Spleen (tissue), 13 donors: ENCODE measurements at places on chromosomes 7 and 10. TPM values are rescaled to one million over a fixed set of nuclear protein-coding genes. Genes with fewer than 3 reads are reported as not detected.

DNA sequence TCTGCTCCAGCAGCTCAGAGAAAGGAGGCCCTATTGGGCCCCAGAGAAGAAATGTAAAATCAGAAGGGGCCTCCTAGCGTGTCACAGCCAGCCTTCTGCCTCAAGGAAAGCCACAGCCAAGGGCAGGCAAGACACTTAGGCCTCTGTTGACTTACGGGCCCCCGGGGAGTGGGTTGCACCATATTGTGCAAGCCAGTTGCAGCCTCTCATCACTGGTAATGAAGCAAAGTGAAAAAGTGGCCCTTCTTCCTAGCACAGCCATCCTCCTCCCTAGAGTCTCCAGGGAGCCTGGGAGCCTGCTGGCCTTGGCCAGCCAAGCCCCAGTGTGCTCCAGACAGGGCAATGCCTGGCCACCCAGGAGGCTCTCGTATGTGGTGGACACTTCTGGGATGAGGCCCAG lies 56.2 kb upstream of the GDF10 start:
- H3K36me3 ChIP-seq, result no peaks in the 10 kb centered on the region
- no peaks in the 10 kb centered on the region for H3K27me3 ChIP-seq
- no peak overlapping the region for H3K27ac ChIP-seq
- no peak overlapping the region for H3K4me3 ChIP-seq

DNA sequence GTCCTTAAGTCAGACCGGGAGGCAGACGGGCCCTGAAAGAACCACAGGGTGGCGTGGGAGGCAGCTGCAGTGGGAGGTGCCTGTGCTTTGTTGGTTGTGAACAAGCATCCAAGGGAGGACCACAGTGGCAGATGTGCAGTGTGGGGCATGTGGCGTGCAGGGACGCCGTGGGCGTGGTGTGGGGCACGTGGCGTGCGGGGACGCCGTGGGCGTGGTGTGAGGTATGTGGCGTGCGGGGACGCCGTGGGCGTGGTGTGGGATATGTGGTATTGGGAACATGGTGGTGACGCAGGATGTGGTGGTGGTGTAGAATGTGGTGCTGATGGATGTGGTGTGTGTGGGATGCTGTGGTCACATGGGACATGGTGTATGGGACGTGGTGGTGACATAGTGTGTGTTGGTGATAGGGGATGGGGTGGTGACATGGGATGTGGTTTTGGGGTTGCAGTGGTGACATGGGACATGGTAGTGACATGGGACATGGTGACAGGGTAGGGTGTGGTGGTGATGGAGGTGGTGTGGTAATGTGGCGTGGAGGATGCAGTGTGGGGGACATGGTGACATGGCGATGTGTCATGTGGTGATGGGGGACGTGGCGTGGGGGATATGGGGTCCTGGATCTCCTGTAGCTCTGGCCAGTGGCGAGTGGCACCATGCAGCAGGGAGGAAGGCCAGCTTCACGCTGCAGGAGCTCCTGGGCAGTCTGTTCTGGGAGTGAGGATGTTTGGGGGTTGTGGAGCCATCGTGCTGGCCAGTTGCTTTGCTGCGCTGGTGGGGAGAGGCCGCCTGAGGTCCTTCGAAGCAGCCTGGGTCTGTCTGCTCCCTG lies 78.8 kb downstream of the INPP5A start:
- no peak overlapping the region for H3K4me3 ChIP-seq
- DNase-seq, result peak; percentile 74
- H3K27me3 ChIP-seq, result no peaks in the 10 kb centered on the region
- H3K36me3 ChIP-seq, result peaks cover 9% of the 10 kb centered on the region

DNA sequence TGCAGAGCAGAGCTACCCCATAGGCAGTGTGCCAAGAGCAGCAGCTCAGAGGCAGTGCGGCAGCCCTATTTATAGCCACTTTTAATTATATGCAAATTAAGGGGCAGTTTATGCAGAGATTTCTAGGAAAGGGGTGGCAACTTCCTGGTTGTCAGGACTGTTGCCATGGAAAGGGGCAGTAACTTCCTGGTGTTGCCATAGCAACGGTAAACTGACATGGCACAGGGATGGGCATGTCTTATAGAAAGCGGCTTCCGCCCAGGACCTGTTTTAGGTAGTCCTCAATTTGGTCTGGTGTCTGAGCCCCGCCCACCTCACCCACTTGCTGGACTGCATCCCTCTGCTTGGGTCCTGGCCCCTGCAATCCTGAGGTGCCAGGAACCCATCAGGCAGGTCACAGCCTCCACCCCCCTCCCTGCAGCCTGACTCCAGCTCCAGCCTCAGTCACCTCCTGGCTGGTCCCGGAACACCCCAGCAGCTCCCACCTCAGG lies 115.8 kb downstream of the TMEM130 start:
- H3K4me1 ChIP-seq, result no peaks in the 10 kb centered on the region
- H3K4me3 ChIP-seq, result no peak overlapping the region
- DNase-seq, result no peak
- H3K27me3 ChIP-seq, result peaks cover 21% of the 10 kb centered on the region
- no peaks in the 10 kb centered on the region for H3K36me3 ChIP-seq

DNA sequence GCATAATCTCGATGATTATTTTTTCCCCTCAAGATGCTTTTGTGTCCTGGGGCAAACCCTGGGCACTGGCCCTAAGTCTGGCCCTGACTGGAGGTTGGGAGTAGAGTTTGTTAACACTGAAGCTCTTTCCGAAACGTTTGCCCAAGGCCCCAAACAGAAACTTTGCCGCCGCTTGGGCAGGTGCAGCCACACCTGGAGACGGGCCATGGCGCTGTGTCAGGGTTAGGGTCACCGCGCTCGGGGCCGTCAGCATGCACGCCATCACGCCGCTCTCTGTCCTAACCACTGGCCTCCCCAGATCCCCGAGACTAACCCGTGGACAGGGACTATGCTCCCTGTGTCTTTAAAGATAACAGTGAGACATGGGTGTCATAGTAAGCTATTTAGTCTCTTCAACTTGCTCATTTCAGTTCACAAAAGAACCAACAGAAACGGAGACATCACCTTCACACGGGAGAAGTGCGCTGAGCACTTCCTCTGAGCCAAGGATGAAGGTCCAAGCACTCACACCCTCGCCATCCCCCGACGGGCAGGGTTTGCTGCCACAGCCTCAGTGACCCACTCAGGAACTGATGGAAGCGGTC lies 85.3 kb upstream of the DIP2C start:
- H3K27ac ChIP-seq, result no peak overlapping the region
- H3K4me1 ChIP-seq, result no peaks in the 10 kb centered on the region
- H3K27me3 ChIP-seq, result no peaks in the 10 kb centered on the region
- no peak for DNase-seq
- no peaks in the 10 kb centered on the region for H3K36me3 ChIP-seq

DNA sequence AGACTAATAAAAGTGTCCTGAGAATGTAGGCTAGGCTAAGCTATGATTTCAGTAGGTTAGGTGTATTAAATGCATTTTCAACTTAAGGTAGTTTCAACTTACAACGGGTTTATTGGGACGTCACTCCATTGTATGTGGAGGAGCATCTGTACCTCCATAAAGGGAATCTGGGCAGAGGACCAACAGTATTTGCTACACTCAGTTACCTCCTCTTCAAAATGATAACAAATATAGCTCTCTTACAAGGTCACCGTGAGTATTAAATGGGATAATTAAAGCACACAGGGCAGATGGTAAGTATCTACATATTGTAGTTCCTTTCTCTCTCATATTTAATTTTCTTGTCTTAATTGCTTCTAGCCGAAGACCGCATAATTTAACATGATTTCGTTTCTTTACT lies 59.0 kb upstream of the FGL2 start:
- peaks cover 4% of the 10 kb centered on the region for H3K36me3 ChIP-seq
- no peak for DNase-seq
- no peaks in the 10 kb centered on the region for H3K4me1 ChIP-seq

GRCh38 chr7:94405506-94405905 lies 10.8 kb downstream of the COL1A2 start:
- no peaks in the 10 kb centered on the region for H3K36me3 ChIP-seq
- no peak overlapping the region for H3K27ac ChIP-seq
- H3K4me1 ChIP-seq, result no peaks in the 10 kb centered on the region
- H3K27me3 ChIP-seq, result no peaks in the 10 kb centered on the region
- no peak overlapping the region for H3K4me3 ChIP-seq

CHAT gene
- polyA plus RNA-seq, result not detected
